Vagina (tissue), 2 donors: ENCODE measurements at places on chromosomes 1 and 21.
A peak's percentile ranks its signal among the peaks of the same experiment; 100 is the strongest.

DNA sequence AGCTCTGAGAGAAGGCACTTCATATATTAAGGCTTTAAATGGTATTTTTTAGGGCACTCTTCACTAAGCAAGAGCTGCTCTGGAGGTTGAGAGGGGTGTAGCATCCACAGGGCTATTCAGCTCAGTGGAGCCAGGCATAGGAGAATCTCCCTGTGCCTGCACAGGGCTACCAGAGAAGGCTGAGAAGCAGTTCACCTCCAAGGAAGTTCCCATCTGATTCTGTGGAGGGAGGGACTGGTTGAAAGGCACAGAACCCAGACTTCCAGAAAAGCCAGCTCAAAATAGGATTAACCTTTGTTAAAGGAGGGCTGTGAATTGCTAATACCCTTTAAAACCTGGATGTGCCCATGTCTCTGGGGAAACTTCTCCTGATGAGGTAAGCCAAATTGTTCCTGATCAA is 304.5 kb downstream of the TTLL7 start:
- H3K27ac ChIP-seq = no peak overlapping the region
- no peaks in the 10 kb centered on the region for H3K27me3 ChIP-seq
- H3K4me3 ChIP-seq = no peak overlapping the region
- H3K4me1 ChIP-seq = peaks cover 14% of the 10 kb centered on the region
- no peaks in the 10 kb centered on the region for H3K36me3 ChIP-seq
- no peak for DNase-seq

DNA sequence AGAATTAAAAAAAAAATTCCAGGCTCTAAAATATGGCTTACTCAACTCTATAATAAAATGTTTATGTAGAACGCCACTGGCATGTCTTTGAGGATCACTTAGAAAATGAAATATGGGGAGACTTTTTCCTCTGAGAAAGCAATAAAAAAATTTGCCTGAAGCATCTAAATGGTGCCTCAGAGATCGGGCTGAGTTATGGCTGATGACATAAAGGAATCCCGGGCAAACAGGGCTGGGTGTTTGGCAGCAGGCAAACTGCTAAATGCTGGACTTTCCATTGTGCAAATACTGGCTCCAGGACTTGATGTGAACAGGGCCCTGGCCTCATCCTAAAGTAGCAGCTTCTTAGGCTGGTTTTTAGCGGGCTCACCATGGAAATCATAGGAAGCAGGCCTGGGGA is 44.5 kb upstream of the C1orf87 start:
- no peak for DNase-seq
- no peaks in the 10 kb centered on the region for H3K36me3 ChIP-seq
- H3K27ac ChIP-seq = no peak overlapping the region
- H3K4me1 ChIP-seq = no peaks in the 10 kb centered on the region
- no peak overlapping the region for H3K4me3 ChIP-seq

GRCh38 chr1:158931055-158931737 is at the start of gene PYHIN1:
Gene PYHIN1 (plus strand): TSS chr1:158931552. CDS start chr1:158936911, 5,359 bp downstream.
- H3K36me3 ChIP-seq = no peaks in the 10 kb centered on the region
- H3K27ac ChIP-seq = no peak within 1 kb of the TSS
- no peaks in the 10 kb centered on the region for H3K4me1 ChIP-seq
- DNase-seq = no peak

GRCh38 chr1:71228742-71229365 is 148.0 kb upstream of the ZRANB2 start:
- no peaks in the 10 kb centered on the region for H3K27me3 ChIP-seq
- no peak for DNase-seq
- H3K36me3 ChIP-seq = no peaks in the 10 kb centered on the region
- H3K27ac ChIP-seq = no peak overlapping the region
- H3K4me3 ChIP-seq = no peak overlapping the region
- no peaks in the 10 kb centered on the region for H3K4me1 ChIP-seq

- H3K36me3 ChIP-seq = no peaks in the 10 kb centered on the region
- no peak overlapping the region for H3K4me3 ChIP-seq
- DNase-seq = peak; percentile 43
- H3K4me1 ChIP-seq = no peaks in the 10 kb centered on the region
These were observed 16.3 kb downstream of the BATF3 start for GRCh38 chr1:212683357-212683722.

- H3K4me3 ChIP-seq = no peak overlapping the region
- DNase-seq = no peak
- no peak overlapping the region for H3K27ac ChIP-seq
- H3K4me1 ChIP-seq = no peaks in the 10 kb centered on the region
These were observed 152.2 kb downstream of the TNR start for GRCh38 chr1:175591083-175591743.

GRCh38 chr1:36625935-36626310 is 143.2 kb upstream of the CSF3R start:
- DNase-seq = no peak
- H3K4me1 ChIP-seq = no peaks in the 10 kb centered on the region
- H3K4me3 ChIP-seq = no peak overlapping the region
- no peaks in the 10 kb centered on the region for H3K27me3 ChIP-seq
- no peaks in the 10 kb centered on the region for H3K36me3 ChIP-seq
- H3K27ac ChIP-seq = no peak overlapping the region

- no peak within 1 kb of the TSS for H3K27ac ChIP-seq
- H3K4me1 ChIP-seq = peaks cover 10% of the 10 kb centered on the region
- no peak within 1 kb of the TSS for H3K4me3 ChIP-seq
- H3K27me3 ChIP-seq = no peaks in the 10 kb centered on the region
- DNase-seq = no peak
- H3K36me3 ChIP-seq = no peaks in the 10 kb centered on the region
These were observed at the start of gene TNN for GRCh38 chr1:175067362-175068106. Gene TNN (plus strand): TSS chr1:175067833. CDS start chr1:175077419, 9,586 bp downstream.

- no peak overlapping the region for H3K4me3 ChIP-seq
- DNase-seq = no peak
- no peaks in the 10 kb centered on the region for H3K4me1 ChIP-seq
- no peak overlapping the region for H3K27ac ChIP-seq
- no peaks in the 10 kb centered on the region for H3K36me3 ChIP-seq
These were observed 77.0 kb downstream of the C21orf91 start for GRCh38 chr21:17742181-17742580.

DNA sequence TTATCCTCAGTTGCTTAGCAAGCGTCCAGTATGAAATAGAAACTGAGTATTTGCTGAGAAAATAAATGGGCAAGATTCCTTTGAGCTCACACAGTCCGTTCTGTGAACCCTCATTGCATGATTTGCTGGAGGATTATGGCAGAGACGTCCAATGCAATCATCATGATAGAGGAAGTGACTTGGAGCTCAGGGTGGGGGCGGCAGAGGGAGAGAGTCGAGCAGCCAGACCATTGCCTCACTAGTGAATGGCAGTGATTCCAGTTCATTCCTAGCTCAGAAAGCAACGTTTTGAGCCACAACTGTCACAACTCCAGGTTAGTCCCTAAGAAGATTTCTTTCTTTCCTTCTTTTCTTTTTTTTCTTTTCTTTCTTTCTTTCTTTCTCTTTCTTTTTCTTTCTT is 27.5 kb upstream of the COL9A2 start:
- H3K4me3 ChIP-seq = no peak overlapping the region
- no peaks in the 10 kb centered on the region for H3K36me3 ChIP-seq
- H3K27ac ChIP-seq = no peak overlapping the region

- H3K4me1 ChIP-seq = peaks cover 23% of the 10 kb centered on the region
- no peaks in the 10 kb centered on the region for H3K36me3 ChIP-seq
- no peak for DNase-seq
- no peaks in the 10 kb centered on the region for H3K27me3 ChIP-seq
These were observed 926 bp upstream of the ATP1B1 start for GRCh38 chr1:169105434-169106094.

GRCh38 chr1:240577095-240577494 is 34.9 kb downstream of the GREM2 start:
- no peak overlapping the region for H3K4me3 ChIP-seq
- no peaks in the 10 kb centered on the region for H3K36me3 ChIP-seq
- no peak for DNase-seq
- H3K27ac ChIP-seq = no peak overlapping the region
- H3K4me1 ChIP-seq = no peaks in the 10 kb centered on the region

- DNase-seq = no peak
- no peaks in the 10 kb centered on the region for H3K4me1 ChIP-seq
- H3K4me3 ChIP-seq = no peak overlapping the region
- peaks cover 8% of the 10 kb centered on the region for H3K36me3 ChIP-seq
- no peaks in the 10 kb centered on the region for H3K27me3 ChIP-seq
These were observed 1.9 kb upstream of the SLFNL1 start for GRCh38 chr1:41023279-41023990.

DNA sequence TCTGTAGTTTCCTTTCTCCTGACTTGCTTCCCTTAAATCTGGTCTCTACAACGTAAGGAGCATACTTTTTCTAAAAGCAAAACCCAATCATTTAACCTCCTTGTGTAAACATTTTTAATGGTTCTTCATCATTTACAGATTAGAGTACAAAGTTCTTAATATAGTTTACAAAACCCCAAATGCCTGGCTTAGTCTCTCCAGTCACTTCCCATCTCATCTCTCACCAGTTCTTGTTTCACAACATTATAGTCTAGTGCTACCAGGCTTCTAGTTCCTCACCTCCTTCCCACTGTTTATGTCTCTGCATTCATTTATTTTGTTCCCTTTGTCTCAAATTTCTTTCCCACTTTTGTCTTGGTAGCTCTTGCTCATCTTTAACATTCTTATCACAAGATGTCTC is 168.4 kb downstream of the FASLG start:
- no peaks in the 10 kb centered on the region for H3K27me3 ChIP-seq
- H3K27ac ChIP-seq = peak overlapping the region; percentile 66
- DNase-seq = no peak
- peaks cover 8% of the 10 kb centered on the region for H3K4me1 ChIP-seq

- H3K4me3 ChIP-seq = no peak overlapping the region
- peaks cover 10% of the 10 kb centered on the region for H3K36me3 ChIP-seq
- no peaks in the 10 kb centered on the region for H3K27me3 ChIP-seq
- DNase-seq = no peak
- peaks cover 10% of the 10 kb centered on the region for H3K4me1 ChIP-seq
These were observed 40.9 kb downstream of the SEC16B start for GRCh38 chr1:177928952-177929351.

GRCh38 chr1:50333595-50333974 is 89.7 kb downstream of the DMRTA2 start:
- H3K4me1 ChIP-seq = peaks cover 13% of the 10 kb centered on the region
- H3K27me3 ChIP-seq = no peaks in the 10 kb centered on the region
- no peak for DNase-seq
- H3K4me3 ChIP-seq = peak overlapping the region; percentile 30
- H3K27ac ChIP-seq = no peak overlapping the region
- no peaks in the 10 kb centered on the region for H3K36me3 ChIP-seq

DNA sequence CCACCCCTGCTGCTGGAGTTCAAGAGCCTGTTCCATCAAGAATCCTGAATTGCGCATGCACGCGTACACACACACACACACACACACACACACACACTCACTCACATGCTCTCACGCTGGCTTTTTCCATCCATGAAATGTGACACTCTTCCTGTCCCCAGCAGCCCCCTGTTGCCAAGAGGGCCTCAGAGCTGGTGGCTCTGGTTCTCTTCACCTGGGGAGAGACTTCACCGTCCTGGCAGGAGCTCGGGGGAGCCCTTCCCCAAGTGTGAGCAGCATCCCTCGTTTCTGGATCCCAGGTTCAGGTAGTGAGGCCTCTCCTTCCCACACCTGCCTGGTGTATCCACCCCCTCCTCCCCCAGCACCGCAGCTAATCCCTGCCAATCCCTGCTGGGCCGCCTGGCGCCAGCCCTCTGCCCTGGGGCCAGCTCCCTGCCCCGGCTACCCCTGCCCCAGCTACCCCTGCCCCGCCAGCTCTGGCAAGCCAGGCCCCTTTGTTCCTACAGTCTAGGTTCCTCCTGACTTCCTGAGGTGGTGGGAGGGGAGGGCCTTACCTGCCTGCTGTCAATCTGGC is 9.9 kb downstream of the PLOD1 start:
- no peak for DNase-seq
- no peaks in the 10 kb centered on the region for H3K36me3 ChIP-seq
- no peak overlapping the region for H3K4me3 ChIP-seq

DNA sequence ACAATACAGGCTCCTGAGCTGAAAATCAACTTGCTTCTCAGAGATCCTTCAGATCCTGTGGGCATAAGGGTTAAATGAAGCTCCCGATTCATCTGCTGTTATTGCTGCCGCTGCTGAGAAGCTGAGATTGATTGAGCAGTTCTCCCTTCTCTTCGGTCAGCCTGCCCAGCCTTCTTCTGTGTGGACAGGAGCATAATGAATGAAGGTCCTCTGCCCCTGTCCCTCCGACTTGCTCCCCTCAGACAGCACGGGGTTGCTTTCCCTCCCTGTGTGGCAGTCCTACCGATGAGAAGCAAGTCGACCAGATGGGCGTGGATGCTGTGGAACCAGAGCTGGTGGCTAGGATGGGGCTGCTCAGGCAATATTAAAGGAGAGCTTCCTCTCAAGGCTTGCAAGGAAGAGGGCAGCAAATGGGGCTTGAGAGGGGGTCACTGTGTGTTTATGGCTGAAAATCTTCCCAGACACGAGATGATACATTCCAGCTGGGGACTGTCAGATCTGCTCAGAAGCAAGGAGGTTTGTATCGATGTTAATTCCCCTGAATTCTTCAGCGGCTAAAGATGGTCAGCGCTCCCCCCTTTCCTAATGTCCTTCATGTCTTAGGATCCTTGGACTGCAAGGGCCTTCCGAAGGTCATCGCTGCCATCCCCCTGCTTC is 63.9 kb upstream of the GOLT1A start:
- peaks cover 17% of the 10 kb centered on the region for H3K4me1 ChIP-seq
- no peak overlapping the region for H3K4me3 ChIP-seq
- H3K27ac ChIP-seq = no peak overlapping the region
- DNase-seq = no peak
- no peaks in the 10 kb centered on the region for H3K27me3 ChIP-seq
- no peaks in the 10 kb centered on the region for H3K36me3 ChIP-seq

DNA sequence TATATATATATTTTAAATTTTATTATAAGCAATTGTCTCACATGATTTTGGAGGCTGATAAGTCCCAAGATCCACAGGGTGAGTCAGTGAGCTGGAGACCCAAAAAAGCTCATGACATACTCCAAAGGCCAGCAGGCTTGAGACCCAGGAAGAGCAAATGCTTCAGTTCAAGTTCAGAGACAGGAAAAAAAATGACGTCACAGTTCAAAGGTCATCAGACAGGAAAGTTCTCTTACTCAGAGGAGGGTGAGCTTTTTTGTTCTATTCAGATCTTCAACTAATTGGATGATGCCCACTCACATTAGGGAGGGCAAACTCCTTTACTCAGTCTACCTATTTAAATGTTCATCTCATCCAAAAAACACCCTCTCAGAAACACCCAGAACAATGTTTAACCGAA is 18.2 kb downstream of the RXRG start:
- H3K4me1 ChIP-seq = peaks cover 5% of the 10 kb centered on the region
- no peak for DNase-seq
- H3K36me3 ChIP-seq = no peaks in the 10 kb centered on the region
- no peaks in the 10 kb centered on the region for H3K27me3 ChIP-seq

- no peaks in the 10 kb centered on the region for H3K36me3 ChIP-seq
- no peaks in the 10 kb centered on the region for H3K4me1 ChIP-seq
These were observed 1182.5 kb downstream of the MRPL39 start for GRCh38 chr21:24424776-24425175.

- H3K4me3 ChIP-seq = no peak overlapping the region
- no peaks in the 10 kb centered on the region for H3K36me3 ChIP-seq
- H3K27me3 ChIP-seq = no peaks in the 10 kb centered on the region
- DNase-seq = no peak
- no peak overlapping the region for H3K27ac ChIP-seq
These were observed 250.2 kb downstream of the NUF2 start for GRCh38 chr1:163571950-163572349.
